ENCODE measurements at places on chromosomes 11 and 22.

GRCh38 chr11:75678620-75679259 is 9.9 kb upstream of the MAP6 start:
- no peak for DNase-seq

DNA sequence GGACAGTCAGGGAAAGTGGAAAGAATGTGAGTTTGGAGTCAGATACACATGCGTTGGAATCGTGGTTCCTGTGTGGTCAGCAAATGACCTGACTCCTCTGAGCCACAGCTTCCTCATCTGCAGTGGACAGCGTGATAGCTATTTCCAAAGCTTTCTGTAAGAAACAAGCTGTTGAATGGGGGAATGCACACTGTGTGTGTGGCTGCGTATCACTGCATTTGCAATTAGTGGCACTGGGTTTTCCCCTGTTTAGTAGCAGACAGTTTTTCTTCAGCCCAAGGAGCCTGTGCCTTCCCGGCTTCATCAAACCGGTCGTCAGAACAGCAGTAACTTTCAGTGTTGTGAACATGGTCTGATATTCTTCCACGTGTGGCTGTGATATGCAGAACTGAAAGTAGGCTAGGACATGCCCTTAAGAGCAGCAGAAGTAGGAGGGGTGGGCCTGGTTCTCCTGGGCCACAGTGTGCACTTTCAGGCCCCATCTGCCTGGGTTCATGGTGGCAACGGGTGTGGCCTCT is 121.5 kb downstream of the RRAS2 start:
- DNase-seq = no peak

DNA sequence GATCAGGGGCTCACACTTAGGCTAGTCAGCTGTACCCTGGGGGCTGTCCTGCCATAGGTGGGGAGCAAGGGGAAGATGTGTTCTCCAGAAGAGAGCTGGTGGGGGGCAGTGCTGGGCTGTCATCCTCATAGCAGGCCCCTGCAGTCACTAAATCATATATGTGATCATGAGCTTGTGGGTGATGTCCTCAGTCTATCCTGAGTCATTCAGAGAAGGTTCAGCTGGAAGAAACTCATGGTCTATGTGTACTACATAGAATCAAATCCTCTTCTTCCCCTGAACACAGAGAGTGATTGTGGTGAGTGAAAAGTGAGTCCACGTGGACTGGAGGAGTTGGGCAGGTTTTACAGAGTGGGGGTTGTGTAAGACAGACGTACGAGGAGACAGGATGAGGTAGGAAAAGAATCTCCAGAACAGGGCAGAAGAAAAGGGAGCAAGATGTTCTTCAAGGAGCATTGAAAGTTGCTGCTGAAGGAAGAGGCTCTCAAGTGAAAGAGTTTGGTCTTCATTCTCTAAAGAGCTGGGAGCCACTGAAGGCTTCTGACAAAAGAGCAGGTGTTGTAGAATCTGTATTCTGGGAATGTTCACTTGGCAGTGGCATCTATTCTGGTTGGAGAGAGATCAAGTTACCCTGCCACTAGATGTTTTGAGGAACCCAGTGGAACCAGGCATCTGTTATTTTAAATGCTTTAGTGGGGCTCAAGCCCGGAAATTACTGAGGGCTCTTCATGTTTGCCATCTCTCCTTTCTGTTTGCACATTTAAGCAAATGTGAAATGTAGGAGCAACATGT is 68.9 kb downstream of the C22orf31 start:
- no peak for DNase-seq

GRCh38 chr11:41039592-41039991 is 419.9 kb downstream of the LRRC4C start:
- DNase-seq = no peak

GRCh38 chr11:6395470-6396060 is 5.3 kb downstream of the SMPD1 start:
- DNase-seq = no peak

DNA sequence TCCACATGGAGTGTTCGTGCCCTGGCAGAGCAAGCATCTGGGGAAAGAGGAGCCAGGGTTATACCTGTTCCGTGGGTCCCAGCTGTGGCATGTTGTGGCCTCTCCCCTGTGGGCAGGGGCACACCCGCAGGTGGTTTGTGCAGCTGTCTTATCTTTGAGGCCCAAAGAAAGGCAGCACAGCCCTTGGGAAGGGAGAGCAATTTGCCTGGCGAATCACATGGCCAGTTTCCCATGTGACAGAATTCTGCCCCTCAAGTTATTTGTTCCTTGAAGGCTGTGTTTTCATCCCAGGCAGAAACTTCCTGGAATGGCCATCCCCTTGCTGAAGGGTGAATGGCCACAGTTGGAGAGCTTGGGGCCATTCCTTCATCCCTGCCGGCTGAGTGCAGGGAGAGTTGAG is 16.4 kb upstream of the COX8A start:
- DNase-seq = no peak

All from astrocyte of the spinal cord (primary cell).